ENCODE measurements at places on chromosomes 12 and 14.

- no peak for DNase-seq
Measured at GRCh38 chr12:128652136-128652751, 171.5 kb downstream of the SLC15A4 start.

DNA sequence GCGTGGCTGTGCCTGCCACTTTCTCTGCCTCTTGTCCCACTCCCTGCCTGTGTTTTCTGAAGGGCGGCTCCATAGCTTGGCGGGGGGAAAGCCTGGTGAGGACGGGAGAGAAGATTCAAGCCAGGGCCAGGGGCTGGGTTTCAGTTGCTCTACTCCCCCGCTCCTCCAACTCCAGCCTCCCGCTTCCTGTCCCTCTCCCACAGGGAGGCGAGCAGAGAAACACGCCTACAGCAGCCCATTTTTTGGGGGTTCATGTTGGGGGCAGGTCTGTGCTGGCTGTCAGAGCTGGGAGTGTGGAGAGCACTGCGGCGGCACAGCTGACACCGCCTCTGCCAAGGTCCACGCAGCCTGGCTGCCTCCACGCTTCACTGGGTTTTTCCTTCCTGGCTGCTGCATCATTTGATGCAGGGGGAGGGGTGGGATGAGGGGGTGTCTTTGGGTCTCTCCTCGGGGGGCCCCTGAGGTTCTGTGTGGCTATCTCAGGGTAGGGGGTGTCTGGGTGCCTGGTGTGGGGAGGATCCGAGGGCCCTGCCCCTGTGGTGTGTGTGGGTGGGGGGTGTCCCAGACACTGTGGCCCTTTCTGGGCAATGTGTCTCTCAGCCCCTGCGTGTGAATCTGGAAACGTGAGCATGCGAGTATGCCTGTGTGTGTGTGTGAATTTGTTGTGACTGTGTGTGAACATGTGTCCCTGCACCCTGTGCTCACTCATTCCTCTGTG, 10.7 kb upstream of the KRT80 start:
- no peak for DNase-seq

- peak; percentile 50 for DNase-seq
Measured at GRCh38 chr12:122190842-122191668, 8.1 kb downstream of the LRRC43 start.

GRCh38 chr14:99196310-99196650, 75.7 kb downstream of the BCL11B start:
- DNase-seq = no peak

GRCh38 chr14:96309896-96310330, 53.2 kb downstream of the ATG2B start:
- DNase-seq = no peak

DNA sequence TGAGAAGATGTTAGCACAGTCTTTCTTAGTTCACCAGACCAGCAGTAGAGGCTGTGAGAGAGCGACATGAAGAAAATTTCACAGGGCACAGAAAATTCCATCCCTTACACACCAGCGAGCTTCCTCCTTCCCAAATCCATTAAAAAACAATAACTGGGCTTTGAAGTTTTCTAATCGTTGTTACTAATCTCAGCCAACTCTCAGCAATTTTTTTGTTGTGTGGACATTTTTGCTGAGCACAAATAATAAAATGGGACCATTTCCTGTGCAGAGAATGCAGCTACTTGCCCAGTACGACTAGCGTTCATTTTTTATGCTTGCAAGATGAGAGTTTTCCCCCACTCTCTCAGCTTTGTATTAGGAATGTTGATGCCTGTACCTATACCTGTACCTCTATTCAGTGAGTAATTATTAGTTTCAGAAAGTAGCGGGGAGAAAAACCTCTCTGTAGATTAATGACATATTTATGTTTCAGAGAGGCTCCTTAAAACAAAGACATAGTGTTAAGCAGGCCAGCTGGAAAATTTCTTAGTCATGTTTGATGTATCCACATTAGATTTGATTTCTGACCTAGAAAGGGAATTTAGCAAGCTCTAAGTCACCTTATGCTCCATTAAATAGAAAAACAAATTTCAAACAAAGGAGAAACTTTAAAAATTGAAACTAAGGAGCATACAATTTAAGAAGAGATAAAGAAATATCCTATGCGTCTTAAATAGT, 146.5 kb downstream of the SRGAP1 start:
- DNase-seq = no peak

All from stimulated activated CD8-positive, alpha-beta memory T cell treated with anti-CD3 and anti-CD28 coated beads, Interleukin-15, amount 100 ng/mL, for 48 hours (primary cell).